ENCODE measurements at places on chromosomes 11 and 22.

DNA sequence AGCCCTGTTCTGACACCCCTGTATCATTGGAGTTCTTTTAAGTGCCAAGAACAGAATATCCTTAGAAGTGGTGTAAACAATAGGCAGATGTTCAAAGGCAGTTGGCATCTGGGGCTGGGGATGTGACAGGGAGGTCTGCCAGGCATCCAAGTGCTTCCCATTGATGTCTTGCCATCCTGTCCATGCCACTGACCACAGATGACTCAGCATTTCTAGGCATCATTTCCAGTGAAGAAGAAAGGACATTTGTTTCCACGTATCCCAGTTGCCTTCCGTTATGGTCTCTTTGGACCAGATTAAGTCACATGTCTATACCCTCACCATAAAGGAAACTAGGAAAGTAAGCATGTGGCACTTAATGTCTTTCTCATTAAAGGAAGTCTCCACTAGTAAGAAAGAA, 76.7 kb upstream of the BARX2 start:
- DNase-seq = no peak

- DNase-seq = no peak
These were observed 234.9 kb upstream of the CADM1 start for GRCh38 chr11:115739146-115739545.

GRCh38 chr11:113778111-113778910, 1.3 kb upstream of the CLDN25 start:
- no peak for DNase-seq

DNA sequence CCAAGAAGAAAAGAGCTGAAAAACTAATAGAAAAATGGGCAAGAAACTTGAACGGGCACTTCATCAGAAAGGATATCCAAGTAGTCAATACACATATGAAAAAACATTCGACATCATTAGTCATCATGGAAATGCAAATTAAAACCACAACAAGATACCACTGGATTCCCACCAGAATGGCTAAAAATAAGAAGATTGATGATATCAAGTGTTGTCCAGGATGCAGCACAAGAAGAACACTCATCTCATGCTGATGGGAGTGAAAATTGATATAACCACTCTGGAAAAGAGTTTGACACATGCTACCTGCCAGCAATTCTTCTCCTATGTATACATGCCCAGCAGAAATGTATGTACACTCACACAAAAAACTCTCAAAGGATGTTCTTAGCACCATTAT, 26.9 kb upstream of the SCUBE2 start:
- DNase-seq = no peak

GRCh38 chr11:131867457-131868257, 497.2 kb downstream of the NTM start:
- no peak for DNase-seq

- no peak for DNase-seq
These were observed 58.8 kb upstream of the FADD start for GRCh38 chr11:70144262-70144661.

GRCh38 chr11:64627371-64627770, 36.4 kb downstream of the SLC22A12 start:
- no peak for DNase-seq

- DNase-seq = no peak
These were observed 422.1 kb upstream of the FAT3 start for GRCh38 chr11:91802475-91802874.

DNA sequence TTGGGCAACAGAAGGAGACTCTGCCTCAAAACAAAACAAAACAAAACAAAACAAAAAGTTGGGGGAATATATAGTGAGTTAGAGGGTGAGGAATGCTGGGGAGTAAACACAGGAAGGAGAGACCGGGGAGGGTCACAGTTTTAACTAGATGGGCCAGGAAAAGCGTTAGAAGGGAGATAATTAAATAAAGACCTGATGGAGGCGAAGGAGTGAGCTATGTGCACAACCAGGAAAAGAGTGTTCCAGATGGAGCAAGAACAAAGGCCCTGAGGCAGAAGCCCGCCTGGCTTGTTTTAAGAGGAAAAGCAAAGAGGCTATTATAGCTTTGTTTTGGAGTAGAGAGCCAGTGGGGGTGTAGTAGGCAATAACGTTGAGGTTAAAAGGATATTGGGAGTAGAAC, 4.8 kb upstream of the PLA2G6 start:
- DNase-seq = no peak

GRCh38 chr11:30855383-30856006, 269.3 kb upstream of the MPPED2 start:
- DNase-seq = no peak

GRCh38 chr22:20031732-20032406, 11.0 kb downstream of the TANGO2 start:
- no peak for DNase-seq

- no peak for DNase-seq
These were observed 7.4 kb downstream of the MED15 start for GRCh38 chr22:20514658-20515406.

GRCh38 chr11:2887515-2888195, 2.1 kb upstream of the CDKN1C start:
- DNase-seq = no peak

DNA sequence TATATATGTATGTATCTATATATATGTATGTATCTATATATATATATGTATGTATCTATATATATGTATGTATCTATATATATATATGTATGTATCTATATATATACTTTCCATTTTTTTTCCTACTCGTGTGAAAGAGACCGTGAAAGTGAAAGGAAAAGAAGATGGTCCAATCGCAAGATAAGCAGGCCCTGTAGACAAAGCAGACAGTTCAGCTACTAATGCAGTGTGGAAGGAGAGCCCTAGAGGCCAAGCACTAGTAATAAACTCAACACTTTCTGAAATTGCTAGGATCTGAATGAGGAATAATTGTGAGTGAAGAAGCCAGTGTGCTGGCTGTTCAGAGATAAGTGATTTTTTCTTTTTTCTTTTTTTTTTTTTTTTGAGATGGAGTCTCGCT, 47.2 kb downstream of the MCHR1 start:
- DNase-seq = no peak

DNA sequence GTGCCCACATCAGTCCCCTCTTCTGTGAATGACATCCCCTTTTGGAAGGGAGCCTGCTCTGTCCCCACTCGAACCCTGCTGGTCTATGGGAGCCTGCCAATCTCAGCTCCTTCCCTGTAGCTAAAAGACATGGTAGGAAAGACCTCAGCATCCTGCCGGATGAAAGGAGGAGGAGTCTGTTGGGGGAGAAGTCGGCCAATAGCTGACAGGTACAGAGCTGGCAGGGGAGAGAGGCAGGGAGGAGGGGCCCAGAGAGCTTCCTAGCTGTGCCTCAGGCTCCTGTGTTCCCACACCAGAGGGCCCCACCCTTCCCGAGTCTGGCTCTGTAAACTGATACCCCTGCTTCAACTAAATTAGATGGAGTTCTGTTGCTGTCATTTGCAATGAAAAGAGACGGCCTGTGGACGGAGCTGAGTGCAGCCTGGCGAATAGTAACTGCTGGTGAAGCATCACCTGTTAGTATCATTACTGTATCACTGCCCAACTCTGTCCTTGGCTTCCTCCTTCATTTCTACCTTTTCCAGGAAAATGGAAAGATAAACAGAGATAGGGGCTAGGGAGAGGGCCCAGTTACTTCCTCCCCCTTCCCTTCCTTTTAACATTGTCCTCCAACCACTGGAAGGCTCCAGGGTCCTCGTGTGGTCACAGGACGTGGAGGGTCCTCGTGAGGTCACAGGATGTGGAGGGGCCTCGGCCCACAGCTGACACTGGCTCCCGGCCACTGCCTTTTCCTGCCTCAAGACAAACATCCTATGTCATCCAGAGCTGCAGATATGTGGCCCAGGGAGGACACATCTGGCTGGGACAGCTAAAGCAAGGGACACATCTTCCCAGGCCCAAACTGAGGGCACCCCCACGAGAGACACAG, 15.1 kb downstream of the FXYD6 start:
- no peak for DNase-seq

DNA sequence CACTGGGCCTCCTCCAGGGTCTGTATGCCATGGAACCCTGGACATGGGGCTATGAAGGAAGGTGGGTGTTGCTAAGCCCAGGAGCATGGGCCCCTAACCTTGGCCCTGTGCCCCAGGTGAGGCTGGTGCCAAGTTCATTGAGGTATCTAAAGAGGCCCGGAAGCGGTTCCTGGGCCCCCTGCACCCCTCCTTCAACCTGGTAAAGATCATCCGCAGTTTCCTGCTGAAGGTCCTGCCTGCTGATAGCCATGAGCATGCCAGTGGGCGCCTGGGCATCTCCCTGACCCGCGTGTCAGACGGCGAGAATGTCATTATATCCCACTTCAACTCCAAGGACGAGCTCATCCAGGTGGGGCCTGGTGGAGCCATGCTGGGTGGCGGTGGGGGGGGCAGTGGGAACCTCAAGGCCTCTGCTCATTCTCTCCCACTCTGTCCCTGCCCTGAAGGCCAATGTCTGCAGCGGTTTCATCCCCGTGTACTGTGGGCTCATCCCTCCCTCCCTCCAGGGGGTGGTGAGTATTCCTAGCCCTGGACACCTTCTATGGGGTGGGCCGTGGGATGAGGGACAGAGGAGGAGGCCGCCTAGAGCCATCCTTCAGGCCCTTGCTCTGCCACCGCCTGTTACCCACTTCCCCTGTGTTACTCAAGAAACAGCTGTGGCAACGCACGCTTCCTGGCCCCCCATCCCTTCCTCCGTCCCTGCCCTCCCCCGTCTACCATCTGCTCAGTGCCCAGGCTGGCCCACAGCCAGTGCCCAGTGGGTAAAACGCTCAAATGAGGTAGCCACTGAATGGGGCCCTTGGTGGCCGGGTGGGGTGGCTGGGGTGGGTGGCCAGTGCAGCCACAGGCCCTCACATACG, 3.0 kb downstream of the PNPLA2 start:
- no peak for DNase-seq

DNA sequence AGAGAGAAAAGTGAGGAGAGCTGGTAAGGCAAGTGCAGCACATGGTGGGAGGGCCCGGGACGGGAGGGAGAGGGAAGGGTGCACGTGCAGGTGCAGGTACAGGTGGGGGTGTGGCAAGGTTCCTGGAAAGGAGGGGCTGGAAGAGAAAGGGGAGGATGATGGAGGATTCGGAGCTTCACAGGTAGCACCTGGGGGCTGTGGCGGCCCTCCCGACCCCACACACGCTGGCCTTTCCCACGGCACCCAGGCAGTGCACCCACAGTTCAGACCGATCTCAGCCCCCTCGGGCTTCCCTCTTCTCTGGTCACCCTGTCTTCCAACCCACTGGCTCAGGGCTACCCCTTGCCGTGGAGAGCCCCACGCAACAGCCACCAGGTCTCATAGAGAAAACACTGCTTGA, 67.4 kb upstream of the A4GALT start:
- DNase-seq = no peak

GRCh38 chr11:105244160-105244825, 104.7 kb upstream of the CARD18 start:
- DNase-seq = no peak

- no peak for DNase-seq
These were observed 26.3 kb upstream of the RASD2 start for GRCh38 chr22:35514366-35514765.

DNA sequence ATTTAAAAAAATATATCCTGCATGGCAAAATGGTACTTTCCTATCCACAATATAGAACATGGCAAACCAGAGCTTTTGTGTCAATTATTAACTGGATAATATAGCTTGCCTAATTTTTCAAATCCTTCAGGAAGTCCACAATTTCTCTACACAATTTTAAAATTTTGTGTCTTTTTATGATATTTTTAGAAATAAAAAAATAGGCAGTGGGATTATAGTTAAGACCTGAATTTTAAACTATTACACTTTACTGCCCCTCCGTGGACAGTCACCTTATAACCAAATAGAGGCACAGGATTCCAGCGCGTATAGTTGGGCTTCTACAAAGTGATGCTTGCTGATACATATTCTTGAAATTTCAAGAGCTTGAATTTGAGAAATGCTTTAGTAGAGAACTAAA, 2.1 kb upstream of the DMC1 start:
- DNase-seq = no peak

- no peak for DNase-seq
These were observed 181.2 kb downstream of the WNT11 start for GRCh38 chr11:76025068-76025467.

- no peak for DNase-seq
These were observed 62.6 kb upstream of the RASD2 start for GRCh38 chr22:35477911-35478582.

GRCh38 chr11:108338750-108339149, 115.9 kb downstream of the ATM start:
- DNase-seq = no peak

DNA sequence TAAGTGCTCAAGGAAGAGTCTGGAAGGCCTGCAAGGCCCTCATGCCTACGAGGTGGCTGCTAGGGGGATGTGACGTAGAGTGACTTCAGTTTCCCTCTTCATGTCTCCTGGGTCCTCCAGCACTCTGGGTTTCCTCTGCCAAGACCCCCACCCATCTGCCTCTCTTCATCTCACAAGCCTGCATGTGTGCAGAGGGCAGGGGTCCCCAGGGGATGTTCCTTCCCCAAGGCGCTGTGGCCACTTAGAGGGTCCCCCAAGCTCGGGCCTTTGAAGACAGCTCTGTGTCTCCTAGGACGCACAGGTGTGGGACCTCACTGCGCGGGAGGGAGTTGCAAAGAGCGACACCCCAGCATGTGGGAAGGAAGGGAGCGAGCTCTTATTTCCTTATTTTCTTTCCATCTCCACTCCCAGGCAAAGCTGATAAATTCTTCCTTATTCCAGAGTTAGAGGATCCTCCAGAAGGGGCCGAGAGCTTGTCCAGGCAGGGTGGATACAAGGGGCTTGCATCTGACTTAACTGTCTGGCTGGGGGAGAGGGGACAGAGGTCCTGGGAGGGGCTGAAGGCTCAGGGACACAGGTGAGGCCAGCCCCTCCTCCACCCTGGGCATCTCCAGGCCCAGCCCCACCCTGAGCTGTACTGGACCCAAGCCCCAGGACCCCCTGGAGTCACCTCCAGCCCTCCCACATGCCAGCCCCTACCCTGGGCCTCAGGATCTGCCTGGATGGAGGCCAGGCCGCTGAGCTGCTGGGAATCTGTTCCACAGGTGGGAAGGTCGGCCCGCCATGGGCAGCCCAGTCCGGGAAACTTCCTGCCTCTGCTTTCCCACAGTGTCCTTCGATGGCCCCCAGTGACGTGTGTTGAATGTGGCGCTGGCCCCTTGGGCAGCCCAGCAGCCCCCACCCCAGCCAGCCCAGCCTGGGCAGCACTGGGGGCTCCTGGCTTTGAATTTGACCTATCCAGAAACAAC, 59.7 kb upstream of the KCNQ1OT1 start:
- DNase-seq = no peak

DNA sequence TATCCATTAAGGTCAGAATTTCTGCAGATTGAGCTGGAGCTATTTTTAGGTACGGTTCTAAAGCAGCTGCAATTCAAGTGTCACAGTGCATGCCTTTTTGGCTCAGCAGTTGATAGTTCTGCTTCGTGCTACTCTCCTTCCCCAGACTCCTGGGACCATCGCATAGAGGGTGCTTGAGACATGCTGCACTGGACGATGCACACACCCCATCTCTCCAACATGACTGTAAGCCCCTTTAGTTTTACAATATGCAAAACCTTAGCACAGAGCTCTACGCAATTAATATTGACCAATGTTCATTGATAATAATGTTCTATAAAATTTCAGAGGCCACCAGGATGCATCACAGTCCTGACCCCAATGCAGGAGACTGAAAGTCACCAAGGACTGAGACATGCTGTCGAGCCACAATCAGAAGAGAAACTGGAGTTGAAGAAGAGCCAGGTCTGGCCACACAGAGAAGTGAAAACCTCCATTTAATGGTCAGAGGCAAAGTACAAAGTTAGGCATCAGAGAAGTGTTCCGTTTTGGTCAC, 120.9 kb upstream of the ZC3H12C start:
- no peak for DNase-seq

Measured in T-helper 2 cell treated with Interferon-gamma antibody and Interleukin-4, amounts not matched to agents 5 μg/mL and 100 μg/mL, for 36 hours (primary cell).